Activated CD4-positive, alpha-beta T cell treated with anti-CD3 and anti-CD28 coated beads, Interleukin-2, amount 50 U/mL, for 4 hours (primary cell): ENCODE measurements at places on chromosomes 6 and 20.

DNA sequence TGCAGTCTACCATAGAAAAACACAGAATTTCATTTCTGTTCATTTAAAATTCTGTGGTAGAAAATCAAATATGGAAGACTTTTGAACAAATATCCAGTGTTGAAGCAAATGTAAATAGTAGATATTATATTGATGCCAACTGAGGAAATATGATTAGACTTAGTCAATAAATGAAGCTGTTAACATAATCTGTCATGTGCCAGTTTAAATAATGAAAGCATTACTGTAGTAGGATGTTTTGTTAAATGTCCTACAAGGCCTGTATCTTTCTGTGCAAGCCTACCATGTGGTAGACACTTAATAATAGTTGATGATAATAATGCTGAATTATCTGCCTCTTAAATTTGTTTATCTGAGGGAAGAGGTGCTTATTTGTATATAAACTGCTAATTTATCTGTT is 55.9 kb downstream of the CBFA2T2 start:
- DNase-seq = no peak

GRCh38 chr6:138349891-138350290 is 27.8 kb upstream of the SMIM28 start:
- no peak for DNase-seq

DNA sequence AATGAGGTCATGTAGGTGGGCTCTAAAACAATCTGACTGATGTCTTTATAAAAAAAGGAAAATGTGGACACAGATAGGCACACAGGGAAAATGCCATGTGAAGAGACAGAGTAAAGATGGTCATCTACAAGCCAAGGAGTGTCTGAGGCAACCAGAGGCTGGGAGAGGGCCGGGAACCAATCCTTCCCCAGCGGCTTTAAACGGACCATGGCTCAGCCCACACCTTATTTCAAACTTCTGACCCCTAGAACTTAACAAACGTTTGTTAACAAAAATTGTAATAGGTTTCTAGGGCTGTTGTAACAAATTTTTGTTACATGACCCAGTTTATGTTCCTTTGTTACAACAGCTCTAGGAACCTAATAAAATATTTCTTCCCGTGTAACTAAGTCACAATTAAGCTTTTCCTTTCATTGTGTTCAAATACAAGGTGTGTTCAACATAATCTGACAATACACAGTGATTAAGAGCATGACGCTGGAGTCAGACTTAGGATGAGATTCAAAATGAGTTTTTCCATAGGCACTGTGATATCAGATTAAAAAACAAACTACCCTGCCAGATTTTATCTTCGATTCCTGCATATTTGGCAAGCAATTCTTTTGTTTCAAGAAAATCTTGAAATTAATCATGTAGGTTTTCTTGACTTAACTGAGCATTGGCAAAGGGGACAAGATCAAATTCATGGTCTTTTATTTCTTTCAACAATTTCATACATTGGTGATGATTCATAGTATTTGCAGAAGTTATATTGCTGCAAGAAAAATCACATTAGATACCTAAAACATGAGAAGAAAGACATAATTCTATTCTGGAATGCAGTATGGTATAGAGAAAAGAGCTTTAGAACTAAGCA is 169.5 kb upstream of the RIPOR2 start:
- no peak for DNase-seq

DNA sequence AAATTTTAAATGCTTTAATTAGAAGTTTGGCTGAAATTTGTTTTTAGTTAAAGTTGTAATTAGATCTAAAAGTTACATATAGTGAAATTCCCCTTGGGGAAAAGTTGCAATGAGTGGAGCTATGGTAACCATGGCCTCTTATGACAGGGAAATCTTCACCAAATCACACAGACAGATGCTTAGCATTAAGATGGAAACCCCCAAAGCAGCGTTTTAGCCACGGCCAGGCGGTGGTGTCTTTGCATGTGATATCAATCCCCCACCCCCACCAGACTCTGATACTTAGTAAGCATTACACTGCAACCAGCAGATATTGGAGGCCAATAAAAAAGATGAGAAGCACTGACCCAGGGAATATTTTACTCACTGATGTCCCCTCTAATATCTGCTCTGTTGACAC is 75.7 kb downstream of the REPS1 start:
- no peak for DNase-seq

DNA sequence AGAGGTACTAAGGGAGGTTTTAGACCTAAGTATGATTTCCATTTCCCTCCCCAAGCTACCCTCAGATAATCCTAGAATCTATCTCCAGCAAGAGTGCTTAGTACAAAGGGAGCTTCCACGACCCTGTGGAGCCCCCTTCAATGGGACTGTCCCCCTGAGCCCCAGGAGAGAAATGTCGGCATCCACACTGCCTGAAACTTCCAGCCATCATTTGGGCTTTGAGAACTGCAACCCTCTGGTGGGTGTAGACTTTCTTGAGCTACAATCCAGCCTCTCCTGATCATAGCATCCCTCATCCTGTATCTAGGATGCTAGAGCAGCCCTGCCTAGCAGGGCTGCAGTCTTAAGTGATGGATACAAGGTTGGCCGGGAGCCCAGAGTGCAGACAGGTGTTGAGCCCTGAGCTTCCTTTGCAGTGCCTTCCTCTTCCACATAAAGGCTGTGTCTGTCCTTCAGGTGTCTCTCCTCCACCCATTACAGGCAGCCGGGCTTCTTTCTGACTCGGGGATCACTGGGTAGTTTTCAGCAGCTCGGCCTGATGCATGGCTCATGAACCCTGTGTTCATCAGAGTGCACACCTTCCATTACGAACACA is 424.5 kb downstream of the PREX1 start:
- DNase-seq = no peak

- DNase-seq = no peak
Measured at GRCh38 chr20:38534756-38535155, 46.2 kb upstream of the ADIG start.

DNA sequence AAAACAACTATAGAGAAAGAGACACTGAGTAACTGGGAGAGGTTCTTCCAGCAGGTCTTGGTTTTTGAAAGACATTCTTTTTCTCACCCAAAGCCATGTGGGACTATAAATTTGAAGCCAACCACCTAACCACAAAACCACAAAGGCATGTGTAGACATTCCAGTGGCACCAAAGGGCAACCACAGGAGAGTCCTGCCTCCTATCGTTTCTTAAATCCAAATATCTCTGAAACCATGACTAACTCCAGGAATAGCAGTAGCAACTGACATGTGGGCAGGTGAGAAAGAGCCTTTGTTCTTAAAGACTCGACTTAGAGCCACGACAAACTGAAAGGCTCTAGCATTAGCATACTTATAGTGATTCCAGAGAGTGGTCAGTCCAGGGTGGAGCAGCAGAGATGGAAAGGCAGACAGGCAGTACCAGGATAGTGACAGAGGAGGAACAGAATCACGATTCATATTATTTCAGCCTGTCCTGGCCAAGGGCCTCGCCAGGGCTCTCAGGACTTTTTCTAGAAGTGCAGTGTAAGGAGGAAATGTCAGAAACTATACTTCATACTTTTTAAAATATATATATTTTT is 9.4 kb upstream of the COL9A1 start:
- no peak for DNase-seq

DNA sequence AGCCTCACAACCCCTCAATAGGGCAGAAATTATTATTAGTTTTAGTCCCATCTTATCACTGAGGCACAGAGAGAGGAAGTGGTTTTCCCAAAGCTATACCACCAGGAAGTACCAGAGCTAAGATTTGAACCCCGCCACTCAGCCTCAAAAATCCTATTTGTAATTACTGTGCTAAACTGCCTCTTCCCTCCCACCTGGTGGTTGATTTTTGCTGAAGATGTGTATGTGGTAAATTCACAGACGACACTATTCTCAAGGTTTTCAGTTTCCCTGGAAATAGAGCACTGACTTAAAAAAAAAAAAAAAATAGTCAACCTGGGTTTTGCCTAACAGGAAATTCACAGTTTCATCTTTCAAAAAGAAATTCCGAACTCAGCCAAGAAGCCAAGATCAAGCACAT is 57.9 kb downstream of the TSHZ2 start:
- DNase-seq = no peak

DNA sequence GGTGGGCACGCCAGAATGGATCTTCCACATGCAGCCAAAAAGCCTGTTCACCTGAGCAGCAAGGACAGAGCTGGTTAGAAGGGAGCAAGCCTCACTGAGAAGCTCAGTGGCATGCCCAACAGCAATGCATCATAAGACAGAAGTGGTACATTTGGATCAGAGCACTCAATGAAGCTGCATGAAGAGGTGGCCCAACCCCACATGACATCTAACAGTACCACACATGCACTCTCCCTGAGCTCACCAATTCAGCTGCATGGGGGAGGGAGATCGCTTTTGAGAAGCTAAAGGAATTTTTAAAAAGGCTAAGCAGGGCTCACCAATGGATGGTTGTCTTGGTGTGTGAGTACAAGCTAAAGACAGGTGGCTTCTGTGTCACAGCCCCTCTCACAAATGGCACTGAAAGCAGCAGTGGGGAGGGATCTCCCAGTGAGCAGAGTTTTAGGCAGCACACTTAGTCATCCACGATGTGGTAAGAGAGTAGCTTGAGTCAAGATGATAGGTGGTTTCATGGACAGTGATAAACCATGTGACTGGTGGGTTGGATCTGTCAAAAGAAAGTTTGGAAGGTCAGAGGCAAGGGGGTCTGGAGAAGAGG is 166.6 kb upstream of the TAB2 start:
- no peak for DNase-seq

- no peak for DNase-seq
Measured at GRCh38 chr6:20846602-20847028, 312.4 kb downstream of the CDKAL1 start.

DNA sequence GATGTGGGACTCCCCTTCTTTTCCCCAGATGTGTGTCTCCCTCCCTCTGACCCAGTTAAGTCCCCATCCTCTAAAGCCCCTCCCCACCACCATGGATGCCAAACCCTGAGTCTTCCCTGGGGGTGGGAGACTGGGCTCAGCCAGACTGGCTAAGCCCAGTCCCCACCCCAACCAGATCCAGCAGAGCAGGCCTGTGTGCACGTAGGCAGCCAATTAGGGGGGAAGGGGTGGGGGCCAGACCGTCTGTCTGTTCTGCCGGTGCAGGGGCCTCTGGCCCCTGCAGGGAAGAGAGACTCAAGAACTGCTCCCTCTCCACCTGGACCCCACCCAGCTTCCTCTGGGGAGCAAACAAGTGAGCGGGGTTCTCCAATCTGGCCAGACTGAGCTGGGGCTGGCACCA is 605 bp downstream of the COX4I2 start:
- no peak for DNase-seq

GRCh38 chr6:170174771-170175643 is 115.9 kb downstream of the DLL1 start:
- no peak for DNase-seq

GRCh38 chr6:169656546-169657283 is 45.1 kb downstream of the WDR27 start:
- DNase-seq = no peak

- no peak for DNase-seq
Measured at GRCh38 chr6:53018446-53018845, 23.4 kb upstream of the GSTA4 start.

- DNase-seq = no peak
Measured at GRCh38 chr20:32435449-32436107, 77.4 kb downstream of the ASXL1 start.

DNA sequence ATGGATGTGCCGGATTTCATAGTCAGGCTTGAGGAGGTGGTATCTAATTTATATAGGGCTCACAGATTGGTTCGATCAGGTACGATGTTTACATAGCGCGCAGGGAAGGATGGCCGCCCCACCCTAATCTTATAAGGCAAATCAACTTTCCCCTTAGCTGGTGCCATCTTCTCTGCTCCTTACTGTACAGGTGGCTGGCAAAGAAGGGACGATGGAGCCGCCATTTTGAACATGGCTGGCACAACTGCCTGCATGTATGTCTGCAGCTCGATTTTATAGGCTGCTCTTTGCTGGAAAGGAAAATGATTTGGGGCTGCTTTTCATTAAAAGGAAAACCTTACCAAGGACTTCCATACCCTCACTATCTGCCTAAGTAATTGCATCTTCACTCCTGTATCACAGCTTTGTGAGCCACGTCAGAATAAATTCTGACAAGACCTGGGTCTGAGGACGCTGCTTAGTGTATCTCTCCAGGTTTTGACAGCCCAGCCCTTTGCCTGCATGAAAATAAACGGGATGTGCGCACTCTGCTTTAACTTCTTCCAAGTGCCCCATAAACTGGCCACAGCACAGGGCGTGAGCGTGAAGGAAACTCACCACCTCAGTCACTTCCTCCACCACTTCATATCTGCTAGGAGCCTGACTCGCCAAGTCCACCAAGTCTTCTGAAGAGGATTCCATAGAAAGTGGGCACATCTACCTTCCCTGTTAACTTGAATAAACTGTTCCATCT is 109.4 kb upstream of the ARMC2 start:
- no peak for DNase-seq

GRCh38 chr20:6802227-6802626 is 34.7 kb downstream of the BMP2 start:
- DNase-seq = no peak

GRCh38 chr6:36469148-36469661 is 26.4 kb downstream of the KCTD20 start:
- DNase-seq = no peak

- no peak for DNase-seq
Measured at GRCh38 chr6:158803733-158804143, 15.4 kb downstream of the EZR start.

DNA sequence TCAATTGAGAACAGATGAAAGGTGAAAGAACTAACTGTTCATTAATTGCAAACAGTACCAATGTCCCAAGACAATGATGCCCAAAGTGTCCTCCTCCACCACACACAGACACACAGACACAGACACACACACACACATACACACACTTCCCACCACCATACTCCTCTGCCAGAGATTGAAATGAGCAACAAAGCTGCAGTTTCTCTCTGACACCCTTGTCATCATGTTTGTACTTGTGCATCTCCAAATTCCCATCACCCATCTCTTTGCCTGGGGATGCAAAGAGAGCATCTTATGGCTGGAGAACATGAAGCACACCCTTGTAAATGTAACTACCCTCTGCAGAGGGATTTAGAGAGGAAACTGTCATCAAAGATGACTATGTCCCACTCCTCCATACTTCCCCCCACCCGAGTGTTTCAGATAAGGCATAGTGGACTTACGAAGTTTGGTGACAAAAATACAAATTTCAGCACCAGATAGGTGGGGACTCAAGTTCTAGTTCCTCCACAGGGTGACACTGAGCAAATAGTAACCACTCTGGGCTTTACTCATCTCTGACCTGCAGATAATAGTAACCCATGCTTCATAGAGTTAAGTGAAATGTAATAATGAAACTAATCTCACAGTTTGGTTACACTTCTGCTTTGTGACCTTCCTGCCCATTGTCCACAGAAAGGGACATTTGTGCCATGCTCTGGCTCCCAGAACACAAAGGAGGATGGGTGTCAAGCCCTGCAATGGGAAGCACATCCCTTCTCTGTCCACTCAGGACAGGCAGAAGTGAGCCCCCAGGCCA is 8.7 kb downstream of the MAFB start:
- no peak for DNase-seq

DNA sequence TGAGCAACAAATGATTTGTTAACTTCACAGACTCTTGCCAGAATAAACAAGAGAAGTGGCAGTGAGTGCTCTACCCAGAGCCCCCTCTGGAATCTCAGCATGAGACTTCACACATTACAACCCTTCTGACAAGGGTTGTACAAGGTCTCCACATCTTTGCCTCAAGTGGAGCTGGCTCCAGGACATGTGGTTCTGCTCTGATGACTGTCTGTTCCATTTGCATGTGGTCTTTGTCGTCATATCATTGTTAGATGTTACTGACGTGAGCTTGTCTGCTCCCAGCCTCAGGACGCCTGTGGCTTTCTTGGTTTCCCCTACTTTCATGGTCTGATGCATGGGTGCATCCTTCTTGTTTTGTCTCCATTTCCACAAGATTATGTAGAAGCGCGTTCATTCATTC is 115.0 kb downstream of the SLC24A3 start:
- DNase-seq = no peak

- no peak for DNase-seq
Measured at GRCh38 chr20:59994697-59995122, 36.5 kb downstream of the CDH26 start.
